ENCODE measurements at places on chromosomes 5 and 9.

DNA sequence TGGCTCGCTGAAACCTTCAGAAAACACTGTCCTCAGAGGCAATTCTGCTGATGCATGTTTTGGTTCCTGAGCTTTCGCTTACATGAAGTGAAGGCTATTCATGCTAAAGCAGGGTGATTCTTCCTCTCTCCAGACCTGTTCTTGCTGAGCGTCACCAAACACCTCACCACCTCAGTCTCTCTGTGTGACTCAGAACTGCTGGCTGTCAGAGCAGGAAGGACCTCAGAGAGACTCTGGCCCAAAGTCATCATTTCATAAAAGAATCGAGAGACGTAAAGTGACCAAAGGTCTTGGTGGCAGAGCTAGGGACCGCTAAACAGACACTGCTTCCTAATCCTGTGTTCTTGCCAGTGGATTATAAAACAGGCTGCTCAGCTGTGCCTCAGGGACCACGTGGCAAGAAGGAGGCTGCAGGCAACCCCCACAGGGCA, 73.8 kb downstream of the LHFPL2 start:
- DNase-seq = no peak

DNA sequence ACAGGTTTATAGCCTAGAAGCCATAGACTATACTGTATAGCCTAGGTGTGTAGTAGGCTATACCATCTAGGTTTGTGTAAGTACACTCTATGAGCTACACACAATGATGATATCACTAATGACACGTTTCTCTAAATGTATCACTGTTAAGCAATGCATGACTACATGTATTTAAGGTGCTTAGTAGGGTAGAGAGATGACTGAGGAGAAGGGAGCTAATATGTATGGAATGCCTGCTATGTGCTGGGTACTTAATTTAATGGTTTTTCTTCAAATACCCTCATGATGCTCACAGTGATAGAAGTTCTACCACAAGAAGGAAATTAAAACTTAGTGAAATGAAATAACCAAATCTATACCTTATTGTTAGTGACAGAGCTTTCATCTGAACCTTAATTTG, 1785.5 kb downstream of the EFNA5 start:
- no peak for DNase-seq

GRCh38 chr5:40171971-40172370, 507.7 kb upstream of the PTGER4 start:
- DNase-seq = no peak

GRCh38 chr5:65102371-65102975, 333.7 kb downstream of the CWC27 start:
- DNase-seq = no peak

- no peak for DNase-seq
These were observed 180.2 kb upstream of the EGFLAM start for GRCh38 chr5:38078161-38078560.

GRCh38 chr9:68983008-68983411, 30.9 kb downstream of the PRKACG start:
- DNase-seq = no peak

- no peak for DNase-seq
These were observed 63.6 kb upstream of the TNPO1 start for GRCh38 chr5:72752909-72753308.

DNA sequence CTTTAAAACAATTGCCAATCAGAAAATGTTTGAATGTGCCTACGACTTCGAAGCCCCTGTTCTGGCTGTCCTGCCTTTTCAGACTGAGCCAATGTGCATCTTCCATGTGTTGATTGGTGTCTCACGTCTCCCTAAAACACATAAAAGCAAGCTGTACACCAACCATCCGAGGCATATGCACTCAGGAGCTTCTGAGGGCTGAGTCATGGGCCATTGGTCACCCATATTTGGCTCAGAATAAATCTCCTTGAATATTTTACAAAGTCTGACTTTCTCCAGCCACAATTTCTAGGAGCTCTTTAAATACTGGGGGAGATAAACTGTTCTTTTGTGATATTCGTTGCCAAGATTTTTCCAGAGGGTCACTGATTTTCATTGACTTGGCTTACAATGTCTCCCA, 53.9 kb downstream of the C9orf57 start:
- DNase-seq = no peak

DNA sequence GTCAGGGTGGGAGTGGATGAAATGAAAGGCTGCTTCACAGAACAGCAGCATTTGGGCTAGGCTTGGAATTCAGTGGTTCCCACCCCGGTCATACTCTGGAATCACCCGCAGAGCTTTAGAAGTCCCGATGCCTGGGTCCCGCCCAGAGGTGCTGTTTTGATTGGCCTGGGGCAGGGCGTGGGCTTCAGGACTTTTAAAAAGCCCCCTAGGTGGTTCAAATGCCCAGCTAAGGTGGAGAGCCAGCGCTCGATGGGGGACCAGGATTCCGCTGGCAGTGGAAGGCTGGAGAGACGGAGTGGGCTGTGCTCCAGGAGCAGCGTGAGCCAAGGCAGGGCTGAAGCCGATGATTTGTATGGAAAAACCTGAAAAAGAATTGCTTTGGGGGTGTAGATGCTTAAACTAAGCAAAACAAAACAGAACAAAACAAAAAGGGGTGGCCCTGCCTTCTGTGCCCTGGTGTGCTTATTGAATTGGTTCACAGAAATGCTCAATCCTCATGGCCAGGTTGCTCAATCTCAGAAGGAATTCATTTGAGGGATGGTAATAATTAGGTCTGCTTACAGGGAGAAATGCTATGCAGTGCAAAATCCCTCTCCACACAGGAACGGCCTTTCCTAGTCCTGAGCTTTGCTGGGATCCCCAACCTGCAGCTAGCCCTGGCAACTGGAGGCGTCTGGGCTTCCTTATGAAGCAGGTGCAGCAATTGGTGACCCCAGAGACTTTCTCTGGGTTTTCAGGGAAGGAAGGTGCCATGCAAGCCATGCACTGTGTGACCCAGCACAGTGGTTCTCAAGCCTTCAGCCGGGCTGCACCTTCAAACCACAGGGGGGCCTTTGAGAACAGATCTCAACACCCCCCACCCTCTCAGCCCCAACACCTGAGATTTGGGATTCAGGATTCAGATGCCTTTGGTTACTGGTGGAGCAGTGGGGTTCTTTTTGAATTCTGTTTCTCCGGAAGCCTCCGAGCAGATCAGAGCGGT, 174.0 kb upstream of the ZNF618 start:
- peak; percentile 35 for DNase-seq

DNA sequence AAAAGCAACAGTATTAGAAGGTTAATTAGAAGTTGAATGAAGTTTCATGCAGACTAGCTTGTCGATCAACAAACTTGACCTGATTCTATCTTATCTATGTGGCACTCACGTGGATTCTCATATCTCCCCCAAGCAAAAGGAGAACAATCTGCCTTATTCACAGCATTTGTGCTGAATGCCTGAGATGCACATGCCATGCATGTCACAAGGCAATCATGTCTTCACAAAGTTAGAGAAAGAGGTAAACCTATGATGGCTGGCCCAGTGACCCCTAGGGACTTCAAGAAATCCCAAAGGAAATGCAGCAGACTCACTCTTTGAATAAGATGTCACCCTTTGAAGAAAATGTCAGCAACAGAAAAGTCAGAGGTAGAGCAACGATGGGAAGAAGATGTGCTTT, 17.6 kb upstream of the SHOC1 start:
- no peak for DNase-seq

DNA sequence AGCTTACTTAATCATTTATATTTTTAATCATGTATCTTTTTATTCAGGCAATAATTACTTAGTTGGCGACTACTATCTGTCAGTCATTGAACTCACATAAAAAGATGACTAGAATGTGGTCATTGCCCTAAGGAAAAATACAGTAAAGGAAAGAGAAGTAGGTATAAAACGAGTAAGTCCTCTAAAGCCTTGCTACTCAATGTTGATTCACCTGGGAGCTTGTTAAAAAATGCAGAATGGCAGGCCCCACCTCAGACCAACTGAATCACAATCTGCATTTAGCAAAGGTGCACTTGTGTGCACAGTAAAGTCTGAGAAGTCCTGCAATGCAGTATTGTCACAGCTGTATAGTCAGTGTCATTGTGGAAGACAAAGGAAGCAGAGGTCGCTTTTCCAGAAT, 592.4 kb downstream of the CSNK1G3 start:
- DNase-seq = no peak
